ENCODE measurements at places on chromosomes 16 and 17.

DNA sequence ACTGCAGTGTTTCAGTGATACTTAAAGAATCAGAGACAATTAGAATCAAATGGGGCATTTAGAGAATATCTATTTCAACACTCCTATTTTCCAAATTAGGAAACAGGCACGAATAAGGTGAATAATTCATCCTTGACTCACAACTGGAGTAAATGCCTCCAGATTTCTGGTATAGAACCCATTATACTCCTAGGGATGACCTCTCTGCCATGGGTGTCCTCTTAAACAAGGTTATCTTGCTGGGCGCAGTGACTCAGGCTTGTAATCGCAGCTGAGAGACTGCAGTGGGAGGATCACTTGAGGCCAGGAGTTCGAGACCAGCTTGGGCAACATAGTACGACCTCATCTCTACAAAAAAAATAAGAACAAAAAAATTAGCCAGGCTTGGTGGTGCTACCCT, 139.8 kb upstream of the ELAC2 start:
- DNase-seq, result no peak

DNA sequence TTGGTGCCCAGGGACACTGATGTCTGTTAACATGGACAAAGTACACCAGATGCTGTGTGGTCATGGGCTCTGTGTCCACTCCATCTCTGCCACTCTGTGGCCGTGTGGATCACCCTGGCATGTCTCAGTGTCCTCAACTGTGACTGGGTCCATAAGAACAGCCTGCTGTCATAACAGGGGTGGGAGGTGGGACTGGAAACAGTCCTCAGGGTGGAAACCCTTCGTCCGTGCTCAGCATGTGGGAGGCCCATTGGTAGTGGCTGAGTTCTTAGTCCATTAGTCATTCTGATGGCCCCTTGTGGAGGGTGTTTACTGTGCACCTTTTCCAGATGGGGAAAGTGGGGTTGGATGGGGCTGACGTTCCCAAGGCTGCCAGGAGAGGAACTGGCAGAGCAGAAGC, 12.8 kb downstream of the FLYWCH2 start:
- DNase-seq, result no peak

DNA sequence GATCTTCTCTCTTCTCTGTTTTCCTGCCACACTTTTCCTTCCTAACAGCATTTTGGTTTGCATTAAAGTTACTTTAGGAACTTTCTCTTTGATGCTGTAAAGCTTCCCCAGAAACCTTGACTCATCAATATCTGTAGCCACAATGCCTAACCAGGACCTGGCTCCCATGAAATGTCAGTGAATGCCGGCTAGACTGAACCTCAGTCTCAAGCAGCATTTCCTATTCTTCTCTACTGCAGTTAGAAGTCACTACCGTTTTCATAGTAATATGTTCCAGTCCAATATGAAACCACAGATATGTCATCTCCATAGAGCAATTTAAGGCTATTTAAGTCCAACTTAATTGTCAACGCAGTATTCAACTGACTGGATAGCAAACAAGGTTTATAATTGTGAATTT, 28.9 kb downstream of the ITFG1 start:
- DNase-seq, result no peak

DNA sequence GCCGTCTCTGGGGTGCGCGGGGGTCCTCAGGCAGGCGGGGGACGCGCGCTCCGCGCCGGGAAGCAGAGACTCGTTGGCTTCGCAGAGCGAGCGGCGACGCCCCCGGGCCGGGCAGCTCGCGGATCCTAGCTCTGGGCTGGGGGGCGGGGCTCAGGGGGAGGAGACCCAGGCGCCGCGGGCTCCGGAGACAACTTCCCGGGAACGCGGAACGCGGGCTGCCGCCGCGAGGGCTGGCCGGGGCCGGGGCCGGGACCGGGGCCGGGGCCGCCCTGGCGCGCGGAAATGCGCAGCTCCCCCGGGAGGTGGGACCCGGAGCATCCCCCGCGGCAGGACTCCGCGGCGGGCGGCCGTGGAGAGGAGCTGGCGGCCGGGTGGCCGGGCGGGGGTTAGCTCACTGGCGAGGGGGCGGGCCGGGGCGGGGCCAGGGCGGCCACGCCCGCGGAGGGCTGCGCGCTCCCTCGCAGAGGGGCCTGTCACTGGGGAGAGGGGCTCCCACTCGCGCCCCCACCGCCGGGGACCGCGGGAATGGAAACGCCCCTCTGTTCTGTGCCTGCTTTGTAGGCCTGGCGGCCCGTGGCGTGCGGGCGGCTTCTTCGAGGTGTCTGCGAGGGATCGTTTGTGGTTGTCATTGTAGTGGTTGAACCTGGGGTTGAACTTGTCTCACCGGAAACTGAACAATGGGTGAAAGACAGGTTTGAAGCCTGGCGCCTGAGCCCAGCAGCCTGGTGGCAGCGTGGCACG, at the start of gene GAS7:
Gene GAS7, minus strand, starts transcription at position 98 of the 741 bp plus-strand sequence.
- DNase-seq, result peak; percentile 38

GRCh38 chr16:79045191-79045590, 555.3 kb downstream of the MAF start:
- DNase-seq, result no peak

DNA sequence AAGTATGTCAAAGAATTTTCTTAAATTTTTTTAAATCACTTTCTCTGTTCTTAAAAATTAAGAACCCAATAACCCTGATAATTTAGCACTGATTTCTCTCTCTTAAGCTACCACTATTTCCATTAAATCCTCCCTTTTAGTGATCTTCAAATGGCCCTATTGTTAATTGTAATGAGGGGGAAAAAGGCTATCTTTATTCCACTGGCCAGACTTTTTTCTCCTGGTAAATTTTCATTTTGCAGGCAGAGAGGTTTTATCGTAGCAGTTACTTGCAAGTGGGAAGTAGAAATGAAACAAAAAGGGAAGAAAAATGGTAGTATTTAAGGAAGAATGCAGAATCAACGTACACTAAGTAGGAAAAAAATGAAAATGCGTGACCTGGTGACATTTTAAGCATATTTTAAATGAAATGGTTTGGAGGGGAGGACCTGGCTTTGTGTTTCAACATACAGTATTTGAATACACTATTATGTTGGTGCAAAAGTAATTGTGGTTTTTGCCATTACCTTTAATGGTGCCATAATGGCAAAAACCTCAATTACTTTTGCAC, 224.9 kb downstream of the TANC2 start:
- DNase-seq, result no peak

- DNase-seq, result no peak
These were observed 15.2 kb downstream of the CYB5D1 start for GRCh38 chr17:7873051-7873450.

GRCh38 chr16:84683691-84684591, 15.9 kb upstream of the USP10 start:
- DNase-seq, result no peak

GRCh38 chr17:19773534-19773933, 25.4 kb upstream of the ALDH3A1 start:
- DNase-seq, result no peak

DNA sequence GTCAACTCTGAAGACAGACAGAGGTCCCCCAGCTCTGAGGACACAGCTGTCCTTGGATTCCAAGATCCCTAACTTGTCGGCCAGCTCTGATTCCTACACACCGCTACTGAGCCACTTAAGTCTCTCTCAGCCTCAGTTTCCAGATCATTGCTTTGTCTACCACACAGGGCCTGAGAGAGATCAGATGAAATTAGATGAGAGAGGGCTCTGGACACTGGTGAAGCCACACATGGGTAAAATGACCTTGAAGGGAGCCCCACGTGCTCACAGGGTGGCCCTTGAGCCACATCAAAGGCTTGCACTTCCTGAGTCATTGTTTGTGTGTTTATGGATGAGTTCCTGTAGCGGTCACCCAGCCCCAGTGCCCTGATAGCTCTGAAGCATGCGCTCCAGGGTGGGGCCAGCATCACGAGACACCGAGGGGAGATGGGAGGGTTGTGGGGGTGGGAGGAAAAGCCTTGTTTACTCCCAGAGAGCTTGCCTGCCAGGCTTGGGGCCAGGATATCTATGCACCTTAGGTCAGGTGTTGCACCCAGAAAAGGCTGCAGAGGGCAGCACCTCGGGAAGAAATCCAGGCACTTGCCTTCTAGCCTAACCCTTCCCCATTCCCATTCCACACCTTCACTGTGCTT, 32.7 kb upstream of the SLC6A2 start:
- DNase-seq, result no peak

DNA sequence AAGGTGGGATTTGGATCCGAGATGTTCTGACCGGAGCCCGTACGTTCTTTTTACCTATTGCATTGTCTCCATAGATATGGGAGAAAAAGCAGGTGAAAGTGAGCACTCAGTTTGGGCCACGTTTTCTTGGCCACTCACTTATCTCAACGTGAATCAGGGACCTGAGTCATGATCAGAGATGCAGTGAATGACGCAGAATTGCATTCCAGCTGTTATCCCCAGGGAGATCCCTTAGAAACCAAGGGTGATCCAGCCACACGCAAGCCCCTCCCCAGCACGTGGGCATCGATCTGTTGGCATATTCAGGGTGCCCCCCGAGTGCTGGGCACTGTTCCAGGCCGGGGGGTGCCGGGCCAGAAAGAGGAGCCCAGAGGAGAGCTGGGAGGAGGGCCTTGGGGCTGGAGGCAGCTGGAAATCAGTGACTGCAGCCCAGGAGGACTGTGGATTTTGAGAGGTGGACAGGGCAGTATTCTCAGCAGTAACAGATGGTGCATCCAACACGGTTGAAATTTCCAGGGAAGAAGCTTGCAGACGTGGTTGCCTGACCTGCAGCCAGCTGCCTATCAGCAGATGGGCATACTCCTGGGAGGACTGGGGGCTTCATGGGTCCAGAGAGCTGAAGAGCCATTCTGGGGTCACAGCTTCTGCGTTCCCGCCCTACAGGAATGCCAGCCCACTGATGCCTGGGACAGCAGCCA, 87.2 kb upstream of the CACNG5 start:
- no peak for DNase-seq

GRCh38 chr17:4607773-4608187, 23.5 kb downstream of the SMTNL2 start:
- DNase-seq, result peak; percentile 71

- DNase-seq, result no peak
These were observed 15.8 kb upstream of the TBX21 start for GRCh38 chr17:47717261-47717697.

DNA sequence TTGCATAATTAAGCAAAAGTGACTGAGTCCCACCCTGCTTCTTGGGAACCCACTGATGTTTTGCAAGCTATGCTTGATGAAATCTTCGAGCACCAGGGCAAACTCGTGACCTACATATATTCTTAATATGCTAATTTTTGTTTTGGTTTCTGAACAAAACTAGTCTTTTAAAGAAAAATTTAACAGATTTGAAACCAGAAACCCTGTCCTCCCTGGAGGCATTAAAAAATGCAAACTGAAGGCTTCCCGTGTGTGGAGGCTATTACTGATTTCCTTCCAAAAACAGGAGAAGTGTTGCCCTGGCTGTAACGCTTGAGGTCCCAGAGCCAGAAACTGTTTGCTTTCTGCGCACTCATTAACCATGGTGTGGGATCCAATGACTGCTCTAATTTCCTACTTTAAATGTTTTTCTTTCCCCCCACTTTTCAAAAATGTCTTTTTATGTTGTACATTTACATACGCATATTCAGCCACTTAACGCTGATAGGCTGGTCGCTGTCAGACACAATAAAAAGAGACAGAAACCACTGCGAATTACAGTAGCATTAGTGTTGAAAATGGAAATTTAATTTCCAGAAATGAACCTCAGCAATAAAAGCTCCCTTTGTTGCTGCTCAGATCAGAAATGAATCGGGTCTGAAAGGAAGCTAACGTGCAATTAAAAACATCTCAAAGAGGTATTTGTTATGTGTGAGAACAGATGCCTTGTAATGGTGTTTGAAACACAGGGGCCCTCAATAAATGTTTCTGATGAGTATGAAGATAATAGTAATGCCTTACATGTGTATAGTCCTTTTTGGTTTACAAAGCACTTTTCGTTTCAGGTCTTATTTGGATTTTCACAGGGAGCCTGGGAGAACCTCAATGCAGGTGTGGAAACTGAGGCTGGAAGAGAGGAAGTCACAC, 39.9 kb upstream of the IRX6 start:
- DNase-seq, result no peak

GRCh38 chr16:67393111-67393787, at the start of gene TPPP3:
Gene TPPP3 (minus strand): TSS chr16:67393498. CDS start chr16:67391111, 2,387 bp downstream.
- DNase-seq, result peak; percentile 81

DNA sequence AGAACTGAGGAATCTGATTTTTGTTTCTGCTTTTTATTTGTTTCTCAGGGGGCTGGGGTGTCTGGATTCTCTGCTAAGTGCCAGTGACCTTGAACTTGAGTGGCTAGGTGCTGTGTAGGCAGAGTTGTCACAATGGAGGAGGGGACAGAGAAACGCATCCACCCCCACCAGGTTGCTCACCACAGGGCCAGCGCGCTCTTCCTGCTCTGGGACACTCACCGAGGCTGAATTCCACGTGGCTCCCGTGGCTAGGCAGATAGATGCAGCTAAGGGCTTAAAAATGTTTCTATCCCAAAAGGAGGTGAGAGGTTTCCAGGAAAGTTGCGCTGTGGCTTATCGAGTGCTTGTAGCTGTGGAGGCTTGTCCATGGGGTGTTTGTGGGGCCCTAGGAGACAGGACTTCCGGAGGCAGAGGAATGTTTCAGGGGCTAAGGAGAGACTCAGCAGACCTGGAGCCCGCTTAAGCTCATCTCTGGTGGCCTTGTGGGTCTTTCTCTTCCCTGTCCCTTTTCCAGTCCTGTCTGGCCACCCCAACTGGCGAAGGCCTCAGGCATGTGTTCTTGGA, 36.8 kb downstream of the ADCY7 start:
- no peak for DNase-seq

DNA sequence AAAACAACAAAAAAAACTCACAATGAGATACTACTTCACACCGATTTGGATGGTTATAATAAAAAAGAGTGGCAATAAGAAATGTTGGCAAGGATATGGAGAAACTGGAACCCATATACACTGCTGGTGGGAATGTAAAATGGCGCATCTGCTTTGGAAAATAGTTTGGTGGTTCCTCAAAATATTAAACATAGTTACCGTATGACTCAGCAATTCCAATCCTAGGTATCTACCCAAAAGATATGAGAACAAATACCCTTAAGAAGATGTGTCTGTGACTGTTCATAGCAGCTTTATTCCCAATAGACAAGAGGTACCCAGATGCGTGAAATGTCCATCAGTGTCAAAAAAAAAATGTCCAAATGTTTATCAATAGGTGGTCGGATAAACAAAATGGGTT, 7.2 kb downstream of the CPPED1 start:
- DNase-seq, result no peak

- no peak for DNase-seq
These were observed 67.9 kb downstream of the SSH2 start for GRCh38 chr17:29862127-29862526.
